ENCODE measurements at places on chromosomes 7 and 10. TPM values are rescaled to one million over a fixed set of nuclear protein-coding genes. Genes with fewer than 3 reads are reported as not detected.

The PTN gene
- not detected for total RNA-seq

The ACTL6B gene
- total RNA-seq: not detected

The TMEM176A gene
- total RNA-seq: not detected

The ZFYVE27 gene
- 45.3 TPM for total RNA-seq

The PRF1 gene
- total RNA-seq: 0.61 TPM

The TAS2R3 gene
- 2.8 TPM for total RNA-seq

The PRKCQ gene
- 0.11 TPM for total RNA-seq

The PDZD7 gene
- total RNA-seq: 0.11 TPM

The CPA4 gene
- not detected for total RNA-seq

The ELOVL3 gene
- total RNA-seq: not detected

The NOS3 gene
- total RNA-seq: 0.22 TPM

DNA sequence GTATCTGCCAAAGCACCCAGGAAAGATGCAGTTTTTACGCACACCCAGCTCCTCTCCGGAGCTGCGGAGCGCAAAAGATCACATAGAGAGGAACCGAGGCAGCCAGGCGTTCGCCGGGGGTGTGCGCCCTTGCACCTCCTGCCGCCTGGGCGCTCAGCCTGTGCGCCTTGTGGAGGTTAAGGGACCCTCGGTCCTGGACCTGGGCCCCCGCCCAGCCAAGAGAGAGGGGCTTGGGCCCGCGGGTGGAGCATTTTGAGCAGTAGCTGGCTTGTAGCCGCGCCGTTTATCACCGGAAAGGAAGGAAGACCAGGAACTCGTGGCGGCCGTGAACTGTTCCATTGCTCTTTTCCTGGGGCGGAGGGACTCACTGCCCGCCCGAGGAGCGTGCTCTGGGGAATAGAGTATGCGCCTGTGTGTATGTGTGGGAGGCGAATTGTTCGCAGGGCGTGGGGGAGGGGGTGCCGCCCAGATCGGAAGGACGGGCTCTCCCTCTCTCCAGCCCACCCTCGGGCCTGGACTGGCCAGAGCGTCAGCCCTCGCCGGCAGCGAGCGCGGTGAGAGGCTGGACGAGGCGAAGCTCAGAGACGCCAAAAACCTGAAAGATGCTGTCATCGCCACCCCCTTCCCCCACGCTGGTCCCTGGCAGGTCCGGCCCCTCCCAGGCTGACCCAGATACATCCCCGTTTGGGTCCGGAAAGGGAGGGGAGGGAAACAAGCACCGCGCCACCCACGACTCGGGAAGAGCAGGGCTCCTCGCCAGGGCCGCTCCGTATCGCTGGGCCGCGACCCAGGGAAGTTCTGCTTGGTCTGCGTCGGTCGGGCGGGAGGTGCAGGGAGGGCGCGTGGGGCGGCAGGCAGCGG lies 1.2 kb upstream of the WNT2 start:
- DNase-seq: no peak

- DNase-seq: no peak
These were observed 181.9 kb downstream of the AKR1D1 start for GRCh38 chr7:138258197-138258559.

- no peak for DNase-seq
These were observed 26.1 kb upstream of the DNAJC1 start for GRCh38 chr10:22029445-22030236.

DNA sequence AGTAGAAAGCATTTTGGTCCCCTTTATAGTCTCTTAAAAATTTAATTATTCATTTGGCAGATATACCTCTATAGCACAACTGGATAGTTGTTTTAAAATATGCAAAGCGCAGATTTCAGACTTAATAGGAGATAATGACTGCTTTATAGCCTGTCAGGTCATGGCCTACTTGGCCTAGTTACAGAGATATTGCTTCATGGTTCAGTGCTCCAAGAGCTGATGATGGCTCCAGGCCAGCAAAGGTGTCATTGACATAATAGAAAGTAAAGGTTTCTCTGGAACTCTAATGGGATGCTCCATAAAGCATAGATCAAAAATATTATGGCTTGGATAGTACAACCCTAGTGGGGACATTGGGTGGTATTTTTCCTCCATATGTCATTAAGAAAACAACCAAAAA lies 285.7 kb downstream of the NXPH1 start:
- no peak for DNase-seq

DNA sequence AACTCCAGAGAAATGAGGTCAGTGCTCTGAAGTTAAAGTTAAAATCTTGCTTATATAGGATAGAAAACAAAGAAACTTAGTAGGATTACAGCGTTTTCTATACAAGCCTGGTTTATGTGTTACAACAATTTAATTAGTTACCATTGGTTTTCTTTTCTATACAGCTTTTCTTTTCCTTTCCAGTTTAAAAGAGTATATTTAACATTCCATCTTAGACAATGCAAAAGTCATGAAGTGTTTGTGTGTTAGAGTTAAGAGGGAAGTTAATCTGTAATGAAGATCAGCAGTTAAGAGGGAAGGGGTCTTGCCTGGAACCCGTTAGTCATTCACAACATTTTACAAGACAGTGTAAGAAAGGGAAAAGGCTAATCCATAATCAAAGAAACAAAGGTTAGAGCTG lies 338.3 kb downstream of the OTUD1 start:
- no peak for DNase-seq

GRCh38 chr7:113936982-113937381 lies 18.2 kb upstream of the PPP1R3A start:
- DNase-seq: no peak

GRCh38 chr10:110918269-110918642 lies 724 bp downstream of the BBIP1 start:
- DNase-seq: no peak

DNA sequence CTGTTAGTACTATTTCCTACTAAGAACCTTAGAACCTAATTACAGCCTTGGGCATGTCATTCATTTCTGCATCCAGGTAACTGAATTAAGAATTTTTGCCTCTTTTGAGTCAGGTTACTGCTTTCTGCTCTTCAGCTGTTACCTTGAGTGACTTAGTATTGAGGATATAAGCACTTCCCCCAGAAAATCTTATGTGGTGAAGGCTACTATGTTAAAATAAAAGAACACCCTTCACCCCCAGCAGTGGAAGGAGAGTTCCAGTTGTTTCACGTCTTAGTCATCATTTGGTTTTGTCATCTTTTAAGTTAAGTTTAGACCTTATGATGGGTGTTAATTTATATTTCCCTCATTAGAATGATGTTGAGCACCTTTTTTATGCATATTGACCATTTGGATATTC lies 82.8 kb downstream of the GLCCI1 start:
- no peak for DNase-seq

GRCh38 chr10:132593389-132593788 lies 55.8 kb downstream of the INPP5A start:
- no peak for DNase-seq

DNA sequence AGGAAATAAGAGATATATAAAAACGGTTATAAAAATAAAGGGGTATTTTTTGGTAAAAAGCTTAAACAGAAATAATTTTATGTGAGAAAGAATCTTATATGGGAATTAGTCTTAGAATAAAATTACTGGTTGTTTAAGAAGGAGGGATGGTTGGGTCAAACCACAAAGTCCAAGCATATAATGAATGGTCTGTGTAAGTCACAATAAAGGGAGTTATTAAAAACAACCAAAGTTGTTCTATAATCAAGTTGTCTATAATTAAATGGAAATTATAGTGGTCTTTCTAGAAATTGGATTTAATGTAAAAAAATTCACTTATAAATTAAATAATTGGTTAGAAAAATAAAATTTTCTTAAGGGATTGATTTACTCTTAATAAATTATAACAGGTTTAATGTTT lies 304.8 kb downstream of the POM121L12 start:
- DNase-seq: no peak

- DNase-seq: no peak
These were observed 621.1 kb downstream of the PTPRN2 start for GRCh38 chr7:157966490-157966889.

- no peak for DNase-seq
These were observed 121.3 kb downstream of the SEMA3A start for GRCh38 chr7:84073186-84073875.

- DNase-seq: no peak
These were observed 23.4 kb downstream of the COX15 start for GRCh38 chr10:99708428-99709012.

GRCh38 chr10:13206091-13206490 lies 28.1 kb downstream of the UCMA start:
- DNase-seq: no peak

GRCh38 chr10:10233229-10233628 lies 784.4 kb upstream of the CELF2 start:
- DNase-seq: no peak

DNA sequence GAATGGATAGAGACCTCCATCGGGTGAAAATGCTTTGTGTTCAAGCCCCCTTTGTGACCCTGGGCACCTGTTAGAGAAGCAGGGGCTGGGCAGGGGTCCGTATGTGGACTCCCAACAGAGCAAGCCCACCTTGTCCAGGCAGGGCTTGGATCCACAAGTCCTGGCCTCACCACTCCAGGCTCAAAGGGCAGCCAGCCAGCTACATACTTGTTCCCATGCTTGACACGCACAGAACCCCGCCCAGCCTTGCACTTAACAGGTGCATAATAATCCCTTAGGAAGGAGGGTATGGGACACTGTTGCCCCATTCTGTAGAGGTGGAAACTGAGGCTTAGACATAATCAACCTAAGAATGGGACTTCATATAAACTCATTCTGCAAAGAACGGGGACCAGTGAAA lies 160.6 kb downstream of the PRKAG2 start:
- no peak for DNase-seq

DNA sequence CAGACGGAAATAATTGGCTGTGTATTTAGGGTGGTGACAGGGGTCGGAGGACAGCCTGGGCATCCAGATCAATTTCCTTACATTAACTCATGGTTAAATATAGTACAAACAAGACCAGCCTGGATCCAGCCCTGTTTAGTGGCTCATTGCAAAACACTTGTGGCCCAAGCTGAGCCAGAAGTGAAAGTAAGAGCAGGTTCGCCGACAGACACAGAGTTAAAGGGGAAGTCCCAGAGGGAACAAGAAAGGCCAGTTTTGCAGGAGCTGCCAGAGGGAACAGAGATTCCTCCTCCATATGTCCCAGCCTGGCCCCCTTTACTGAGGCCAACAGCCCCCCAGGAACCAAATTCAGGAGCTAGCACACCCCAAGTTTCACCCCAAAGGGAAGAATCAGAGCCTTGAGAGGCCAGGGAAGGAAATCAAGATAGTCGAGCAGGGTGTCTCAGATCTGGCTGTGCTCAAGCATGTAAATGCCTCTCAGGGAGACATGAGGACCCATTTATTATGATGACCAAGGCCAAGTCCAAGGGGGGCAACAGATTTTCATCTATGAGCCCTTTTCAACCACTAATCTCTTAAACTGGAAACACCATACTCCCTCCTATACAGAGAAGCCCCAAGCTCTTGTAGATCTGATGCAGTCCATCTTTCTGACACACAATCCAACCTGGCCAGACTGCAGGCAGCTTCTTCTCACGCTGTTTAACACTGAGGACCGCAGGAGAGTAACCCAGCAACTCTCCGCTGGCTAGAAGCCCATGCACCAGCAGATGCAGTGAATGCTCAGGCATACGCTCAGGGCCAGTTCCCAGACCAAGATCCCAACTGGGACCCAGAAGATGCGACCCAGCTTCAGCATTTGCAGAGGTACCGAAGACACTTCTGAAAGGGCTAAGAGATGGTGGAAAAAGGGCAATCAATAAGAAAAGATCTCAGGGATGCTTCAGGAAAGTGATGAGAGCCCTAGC lies 15.9 kb upstream of the ADCK2 start:
- DNase-seq: no peak

DNA sequence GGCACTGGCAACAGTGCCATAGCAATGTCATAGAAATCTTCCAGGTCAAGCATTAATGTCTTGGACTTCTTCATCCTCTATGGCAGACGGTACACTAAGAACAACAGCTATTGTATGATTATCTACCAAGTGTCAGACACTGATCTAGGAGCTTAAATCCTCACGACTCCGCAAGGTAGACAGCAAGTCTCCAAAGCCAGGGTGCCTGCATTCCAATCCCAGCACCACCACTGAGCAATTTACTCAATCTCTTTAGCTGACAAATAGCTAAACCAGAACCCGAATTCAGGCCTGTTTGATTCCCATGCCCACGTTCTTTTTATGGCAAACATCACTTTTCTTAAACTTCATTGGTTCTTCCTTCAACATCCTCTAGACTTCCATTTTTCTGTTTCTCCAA lies 31.8 kb downstream of the DNMBP start:
- DNase-seq: no peak

GRCh38 chr10:52668024-52668423 lies 104.6 kb downstream of the MBL2 start:
- no peak for DNase-seq

- no peak for DNase-seq
These were observed 65.2 kb downstream of the TCF7L2 start for GRCh38 chr10:113015201-113015600.

DNA sequence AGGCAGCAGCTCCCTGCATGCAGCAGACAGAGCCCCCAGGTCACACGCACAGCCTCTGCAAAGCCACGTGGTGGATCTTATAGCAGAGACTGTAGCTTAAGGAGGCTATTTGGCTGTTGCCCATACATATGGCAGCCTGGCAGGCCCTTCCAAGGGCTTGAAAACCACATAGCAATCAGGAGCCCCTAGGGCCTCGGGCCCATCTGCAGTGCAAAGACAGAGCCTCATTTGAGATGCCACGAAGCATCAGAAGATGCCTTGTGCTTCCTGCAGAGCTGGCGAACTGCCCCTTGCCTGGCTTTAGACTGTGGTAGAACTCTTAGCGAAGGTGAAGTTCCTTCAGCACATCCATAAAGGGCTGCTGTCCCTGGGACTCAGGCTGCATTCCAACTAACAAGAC lies 309.9 kb downstream of the GRID1 start:
- DNase-seq: no peak

DNA sequence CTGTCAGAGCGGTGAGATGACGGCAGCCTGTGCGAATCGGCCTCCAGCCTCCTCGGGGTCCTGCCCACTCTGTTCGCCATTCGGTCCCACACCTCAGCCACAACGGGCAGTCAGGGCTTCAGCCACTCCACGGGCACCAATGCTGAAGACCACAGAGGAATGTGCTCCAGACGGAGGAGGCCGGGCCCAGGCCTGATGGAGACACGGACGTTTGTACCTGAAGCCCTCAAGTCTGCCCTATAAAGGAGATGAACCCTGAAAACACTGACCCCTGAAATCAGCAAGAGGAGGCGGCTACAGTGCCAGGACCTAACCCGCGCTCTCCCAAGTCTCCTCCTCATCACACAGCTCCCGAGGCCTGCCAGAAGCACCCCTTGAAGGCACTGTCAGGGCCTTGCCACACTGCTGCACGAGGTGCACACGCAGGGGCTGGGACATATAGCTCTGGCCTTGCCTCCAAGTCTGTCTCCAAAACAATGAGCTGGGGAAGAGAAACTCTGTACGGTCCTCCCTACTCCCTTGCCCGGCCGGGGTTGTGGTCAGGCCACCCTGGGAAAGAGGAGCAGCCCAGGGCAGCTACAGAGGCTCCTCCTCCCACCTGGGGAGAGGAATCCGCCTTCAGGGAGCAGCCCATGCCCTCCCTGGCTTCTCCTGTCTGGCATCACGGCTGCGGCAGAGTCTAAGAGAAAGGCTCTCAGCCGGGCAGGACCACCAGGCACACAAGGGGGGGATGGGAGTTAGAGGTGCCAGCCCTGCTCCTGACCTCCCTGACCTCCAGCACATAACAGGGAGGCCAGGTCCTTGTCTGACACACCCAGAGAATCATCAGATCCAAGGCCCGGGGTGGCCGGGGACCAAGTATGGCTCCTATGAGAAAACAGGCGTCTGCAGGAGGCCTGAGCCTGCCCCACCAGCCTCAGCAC lies 310.1 kb downstream of the PTPRN2 start:
- no peak for DNase-seq
